ENCODE measurements at places on chromosomes 4 and X.

- DNase-seq = no peak
Observed at GRCh38 chr4:74308215-74308614, at the start of gene EPGN. EPGN (plus strand) TSS chr4:74308470; CDS start chr4:74308534, 64 bp downstream.

DNA sequence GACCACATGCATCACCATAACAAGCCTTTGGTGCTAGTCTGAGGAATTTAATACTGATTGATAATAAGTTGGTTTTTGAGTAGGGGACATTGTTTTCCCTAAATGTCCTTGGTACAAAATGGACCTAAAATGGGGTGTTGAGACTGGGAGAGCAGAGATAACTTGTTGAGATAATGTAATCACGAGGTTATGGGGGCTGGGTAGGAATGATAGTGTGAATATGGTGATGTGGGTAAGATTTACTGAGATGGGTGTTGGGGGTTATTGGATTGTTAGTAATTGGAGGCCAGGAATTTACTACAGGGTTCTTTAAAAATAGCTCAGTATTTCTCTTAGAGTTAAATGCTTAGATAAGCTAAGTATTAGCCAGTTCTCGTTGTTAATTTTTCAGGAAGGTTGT is 3.9 kb downstream of the BMP2K start:
- DNase-seq = no peak

DNA sequence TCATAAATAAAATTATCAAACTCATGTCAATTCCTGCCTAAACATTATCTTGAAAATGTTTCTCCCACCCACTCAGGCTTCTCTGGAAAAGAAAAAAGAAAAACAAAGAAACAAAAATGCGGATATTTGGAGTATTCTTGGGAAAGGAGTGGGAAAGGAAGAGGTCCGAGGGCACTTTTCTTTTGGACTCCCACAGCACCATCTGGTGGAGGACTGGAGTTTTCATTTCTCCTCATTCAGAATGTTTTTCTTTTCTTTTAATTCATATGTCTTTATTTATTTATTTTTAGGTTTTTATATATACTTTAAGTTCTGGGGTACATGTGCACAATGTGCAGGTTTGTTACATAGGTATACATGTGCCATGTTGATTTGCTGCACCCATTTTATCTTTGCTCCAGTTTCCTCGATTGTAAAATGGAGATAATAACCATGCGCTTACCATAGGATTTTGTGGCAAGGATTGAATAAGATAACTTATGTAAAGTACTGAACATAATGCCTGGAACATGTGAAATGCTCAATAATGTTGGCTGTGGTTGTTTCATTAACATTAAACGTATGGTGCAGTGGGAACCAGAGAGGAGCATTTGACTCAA is 8.0 kb upstream of the KCNE5 start:
- no peak for DNase-seq

DNA sequence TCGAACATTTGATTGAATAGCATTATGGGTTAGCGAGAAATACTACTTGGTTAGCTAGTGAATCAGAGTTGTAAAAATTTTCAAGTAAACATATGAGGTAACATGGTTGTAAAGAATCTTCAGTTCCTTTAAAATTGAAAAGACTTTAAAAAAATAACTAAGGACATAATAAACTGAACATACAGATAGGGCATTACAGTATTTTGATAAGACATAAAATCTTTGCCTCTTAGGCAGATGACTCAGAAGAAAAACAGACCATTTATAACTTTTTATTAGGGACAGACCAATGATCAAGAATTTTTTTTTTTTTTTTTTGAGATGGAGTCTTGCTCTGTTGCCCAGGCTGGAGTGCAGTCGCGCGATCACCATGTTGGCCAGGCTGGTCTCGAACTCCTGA is 43.1 kb downstream of the PNMA5 start:
- no peak for DNase-seq

DNA sequence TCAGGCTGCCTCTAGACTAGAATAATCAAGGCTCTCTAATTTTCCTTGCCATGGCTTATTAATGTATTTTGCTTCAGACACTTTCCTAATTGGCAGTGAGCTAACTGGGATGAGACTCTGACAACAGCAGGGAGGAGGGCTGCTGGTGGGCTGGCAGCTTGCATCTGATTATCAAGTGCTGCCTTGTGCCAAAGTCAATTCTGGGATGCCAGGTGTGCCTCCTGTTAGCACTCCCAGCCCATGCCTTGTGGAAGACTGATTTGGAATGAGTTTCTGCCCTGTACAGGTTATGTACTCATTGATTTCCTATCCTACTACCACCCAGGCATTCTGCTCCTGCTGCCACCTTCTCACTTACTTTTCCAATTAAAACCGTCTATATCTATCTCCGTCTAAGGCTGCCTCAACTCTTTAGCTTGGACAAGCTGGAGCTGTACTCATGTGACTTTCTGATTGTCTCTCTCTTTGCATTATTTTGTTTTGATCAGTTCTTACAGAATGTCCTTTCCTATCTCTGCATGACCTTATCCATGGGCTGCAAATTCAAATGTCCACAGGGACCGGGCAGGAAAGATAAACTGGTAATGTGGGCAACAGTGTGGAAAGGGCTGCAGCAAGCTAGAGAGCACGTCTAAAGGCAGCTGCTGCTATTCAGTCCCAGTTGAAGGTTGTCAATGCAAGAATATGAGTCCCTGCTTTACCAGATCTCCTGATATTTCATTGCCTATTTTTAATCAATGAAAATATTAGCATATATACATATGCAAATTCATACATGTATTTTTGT is 112.6 kb downstream of the GABRA2 start:
- DNase-seq = no peak

GRCh38 chrX:65720381-65720964 is 53.0 kb downstream of the MSN start:
- DNase-seq = no peak

DNA sequence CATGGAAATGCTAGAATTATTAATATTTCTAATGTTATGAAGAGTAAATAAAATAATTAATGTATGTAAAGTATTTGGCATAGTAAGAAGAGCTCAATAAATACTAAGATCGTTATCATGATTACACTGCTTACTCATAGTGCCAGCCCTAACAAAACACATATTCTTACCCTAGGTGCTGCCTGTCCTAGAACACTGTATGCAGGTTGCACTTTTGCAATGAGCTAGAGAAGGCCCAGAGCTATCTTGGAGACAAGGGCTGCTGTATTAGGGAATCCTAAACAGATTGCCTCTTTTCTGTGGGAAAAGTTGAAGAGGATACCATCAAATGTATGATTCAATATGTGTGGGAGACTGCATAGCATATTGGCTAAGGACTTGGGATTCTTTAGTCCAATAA is 48.0 kb upstream of the TMEM164 start:
- no peak for DNase-seq

- DNase-seq = no peak
Observed at GRCh38 chrX:44305921-44306320, 37.6 kb downstream of the EFHC2 start.

GRCh38 chr4:76607846-76608245 is 172.8 kb downstream of the SHROOM3 start:
- DNase-seq = no peak

DNA sequence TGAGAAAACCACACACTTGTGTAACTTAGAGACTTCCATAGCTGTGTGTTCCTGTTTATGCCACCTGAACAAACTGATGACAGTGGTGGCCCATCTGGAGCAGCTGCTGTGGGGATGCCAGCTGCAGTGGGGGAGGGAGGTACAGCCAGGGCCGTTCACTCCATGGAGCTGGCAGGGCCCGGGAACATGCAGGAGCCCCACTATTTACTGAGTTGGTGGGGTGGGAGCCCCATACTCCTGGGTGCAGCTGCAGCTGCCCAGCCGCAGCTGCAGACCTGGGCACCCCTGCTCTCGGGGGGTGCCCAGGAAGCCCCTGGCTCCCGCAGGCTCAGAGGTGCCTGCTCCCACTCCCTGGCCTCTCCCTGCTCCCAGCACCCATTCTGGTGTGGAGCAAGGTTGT is 398.6 kb upstream of the RASGEF1B start:
- DNase-seq = no peak

DNA sequence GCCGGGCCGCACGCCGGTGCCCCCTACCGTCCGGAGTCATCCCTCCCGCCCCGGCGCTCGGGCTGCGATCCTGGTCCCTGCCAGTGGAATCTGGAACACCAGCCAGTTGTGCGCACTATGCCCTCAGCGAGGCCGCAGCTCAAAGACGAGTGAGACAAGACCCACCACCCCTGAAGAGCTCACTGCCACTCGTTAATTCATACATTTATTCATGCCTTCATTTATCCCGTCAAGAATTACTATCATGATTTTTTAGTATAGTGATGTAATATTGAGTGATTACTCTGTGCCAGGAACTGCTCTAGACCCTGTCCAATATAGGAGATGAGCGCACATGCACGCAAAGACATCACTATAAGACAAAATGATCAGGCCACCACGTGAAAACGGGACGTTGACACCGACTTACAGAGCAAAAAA is 247 bp upstream of the PPA2 start:
- no peak for DNase-seq

GRCh38 chrX:11341274-11342201 is 48.3 kb downstream of the AMELX start:
- no peak for DNase-seq

GRCh38 chrX:34377645-34378044 is 245.5 kb upstream of the FAM47A start:
- DNase-seq = no peak

- no peak for DNase-seq
Observed at GRCh38 chrX:78124307-78124706, 15.1 kb downstream of the TAF9B start.

GRCh38 chr4:106627051-106627450 is 258.5 kb upstream of the GIMD1 start:
- no peak for DNase-seq

DNA sequence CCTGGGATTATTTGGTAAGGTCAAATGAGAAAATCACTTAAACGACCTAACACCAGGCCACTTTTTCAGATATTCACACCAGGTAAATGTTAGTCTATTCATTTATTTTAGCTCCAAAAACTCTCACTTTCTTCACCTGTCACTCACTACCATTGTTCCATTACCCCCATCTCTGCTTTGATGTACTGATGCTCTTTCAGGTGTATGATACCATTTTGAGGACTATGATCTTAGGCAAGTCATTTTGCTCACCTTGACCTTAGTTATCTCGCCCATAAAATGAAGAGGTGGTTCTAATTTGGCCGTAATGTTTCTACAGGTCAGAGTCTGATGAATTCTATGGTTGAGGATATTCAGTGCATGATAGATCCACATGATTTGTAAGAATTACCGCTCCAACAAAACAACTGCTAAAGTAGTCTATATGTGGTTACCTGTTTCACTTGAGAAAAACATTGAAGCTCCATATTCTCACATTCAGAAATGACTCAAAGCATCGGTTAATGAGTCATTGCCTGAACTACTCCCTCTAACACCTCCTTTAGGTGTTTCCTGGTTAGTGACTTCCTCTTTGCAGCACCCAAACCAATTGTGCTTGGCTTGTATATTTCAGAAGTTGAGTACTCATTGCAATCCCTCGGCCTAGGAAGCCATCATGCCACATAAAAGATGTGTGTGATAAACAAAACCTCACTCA is 4.5 kb downstream of the DTHD1 start:
- no peak for DNase-seq

- DNase-seq = no peak
Observed at GRCh38 chr4:7315286-7315685, 119.4 kb downstream of the PSAPL1 start.

Measured in cerebellar nuclear complex (tissue), 1 donor.